ENCODE measurements at places on chromosomes 3 and 15.
A peak's percentile ranks its signal among the peaks of the same experiment; 100 is the strongest.

DNA sequence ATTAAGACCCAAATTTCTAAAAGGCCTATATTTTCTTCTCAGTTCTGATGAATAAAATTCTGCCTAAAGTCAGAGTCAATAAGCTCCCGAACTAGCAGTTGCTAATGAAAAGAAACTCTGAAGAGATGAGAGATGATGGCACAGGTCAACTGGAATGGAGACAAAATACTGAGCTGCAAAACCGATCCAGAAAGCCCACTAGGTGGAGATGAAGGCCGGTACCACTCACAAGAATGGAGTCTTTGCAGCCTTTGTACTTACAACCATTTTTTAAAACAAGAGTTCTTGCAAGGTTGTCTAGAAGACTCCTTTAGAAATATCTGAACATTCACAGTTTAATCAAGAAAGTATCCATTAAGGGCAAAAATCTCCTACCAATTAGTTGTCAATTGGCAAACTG is 119.9 kb upstream of the TJP1 start:
- DNase-seq = no peak

DNA sequence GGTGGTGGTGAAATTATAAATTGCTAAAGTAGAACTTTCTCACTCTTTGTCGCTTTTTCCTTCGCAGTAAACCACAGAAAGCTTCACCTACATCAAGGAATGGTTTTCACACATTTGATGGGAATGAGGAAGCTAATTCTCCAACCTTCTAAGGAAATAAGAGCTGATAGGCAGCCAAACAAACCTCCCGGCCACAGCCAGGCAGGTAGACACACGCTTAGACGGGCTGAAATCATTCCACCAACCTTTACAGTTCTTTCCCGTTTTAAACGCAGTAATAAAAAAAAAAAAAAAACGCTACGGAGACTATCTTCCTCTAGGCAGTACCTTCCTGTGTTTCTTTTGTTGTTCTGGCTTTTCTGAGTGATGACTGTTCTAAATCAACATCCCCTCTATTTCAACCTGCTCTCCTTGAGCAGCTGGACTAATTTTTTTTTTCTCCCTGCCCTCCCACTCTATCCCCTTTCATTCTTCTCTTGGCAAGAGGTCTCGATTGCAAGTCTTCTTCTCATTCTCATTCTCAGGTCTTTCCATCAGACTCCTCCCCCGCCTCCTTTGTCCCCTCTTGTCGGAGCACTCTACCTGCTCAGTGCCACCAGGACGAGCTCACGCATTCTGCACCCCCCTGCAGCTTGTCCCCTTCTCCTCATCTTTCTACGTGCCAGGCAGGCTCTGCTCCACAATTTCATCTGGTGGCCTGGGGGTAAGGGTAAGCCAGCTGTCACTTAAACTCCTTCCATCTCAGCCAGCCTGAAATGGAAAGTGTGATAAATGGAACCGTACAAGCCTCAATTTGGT is 391.1 kb upstream of the MDFIC2 start:
- DNase-seq = no peak

GRCh38 chr3:139481116-139481515 is 4.8 kb upstream of the RBP2 start:
- DNase-seq = no peak

- DNase-seq = no peak
Observed at GRCh38 chr3:67940210-67940952, 286.0 kb upstream of the SUCLG2 start.

DNA sequence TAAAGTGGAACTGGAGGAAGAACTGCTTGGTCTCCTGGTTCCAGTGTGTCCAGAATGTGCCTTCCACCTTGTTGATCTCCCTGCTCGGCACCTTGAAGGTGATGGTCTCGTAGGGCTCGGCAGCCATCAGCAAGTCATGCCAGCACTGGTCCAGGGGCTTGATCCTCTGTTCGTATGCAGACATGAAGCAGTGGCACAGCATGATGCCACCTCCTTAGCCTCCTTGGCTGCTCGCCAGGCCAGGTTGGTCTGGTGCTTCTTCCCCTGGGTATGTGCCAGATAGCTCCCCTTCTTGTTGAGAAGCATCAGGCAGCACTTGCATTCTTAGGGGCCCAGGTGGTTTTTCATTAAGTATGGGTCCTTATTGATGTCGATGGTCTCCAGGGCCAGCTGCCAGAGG is 17.8 kb upstream of the TXNRD3 start:
- no peak for DNase-seq

GRCh38 chr15:82621970-82622369 is 25.2 kb downstream of the CPEB1 start:
- no peak for DNase-seq

GRCh38 chr3:133505813-133506212 is 67.7 kb upstream of the CDV3 start:
- DNase-seq = no peak

DNA sequence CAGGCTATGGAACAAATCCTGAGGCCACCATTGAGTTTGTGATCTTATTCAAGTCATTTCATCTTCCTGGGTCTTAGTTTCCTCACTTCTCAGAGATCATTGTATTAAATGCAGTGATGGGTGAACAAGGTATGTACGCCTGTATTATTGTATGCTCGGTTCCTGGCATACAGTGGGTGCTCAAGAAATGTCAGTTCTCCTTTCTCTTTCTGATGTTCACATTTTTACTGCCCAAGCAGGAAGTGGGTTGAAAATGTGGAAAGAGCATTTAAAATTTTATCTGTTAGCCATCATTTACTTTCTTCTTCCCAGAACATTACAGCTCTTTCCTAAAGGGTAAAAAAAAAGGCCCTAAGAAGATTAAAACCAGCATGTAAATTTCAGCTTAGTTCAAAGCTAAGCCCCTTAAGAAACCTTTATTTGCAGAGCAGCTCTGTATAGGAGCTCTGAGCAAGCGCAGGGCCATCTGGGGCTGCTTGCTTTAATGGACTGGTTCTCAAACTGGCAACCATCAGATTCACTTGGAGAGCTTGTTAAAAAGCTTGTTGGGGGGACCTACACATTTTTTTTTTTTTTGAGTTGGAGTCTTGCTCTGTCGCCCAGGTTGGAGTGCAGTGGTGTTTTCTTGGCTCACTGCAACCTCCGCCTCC is 179.4 kb downstream of the CHST2 start:
- DNase-seq = no peak

DNA sequence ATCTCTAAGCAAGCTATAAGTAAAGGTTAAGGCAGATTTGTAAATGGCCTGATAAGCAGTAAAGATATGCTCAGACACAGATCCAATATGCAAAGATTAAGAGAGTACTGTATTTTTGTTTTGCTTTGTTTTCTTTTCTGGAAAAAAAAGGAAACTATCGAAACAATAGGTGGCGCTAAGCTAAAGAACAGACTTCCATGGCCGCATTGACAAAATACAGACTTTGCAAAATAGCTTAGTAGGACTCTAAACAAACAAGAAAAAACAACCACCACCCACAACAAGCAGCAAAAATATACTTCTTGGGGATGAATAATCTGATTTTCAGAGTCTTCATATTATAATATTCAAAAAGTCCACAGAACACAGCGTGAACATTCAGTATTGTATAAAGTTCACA is 758.4 kb upstream of the ROBO1 start:
- DNase-seq = no peak

DNA sequence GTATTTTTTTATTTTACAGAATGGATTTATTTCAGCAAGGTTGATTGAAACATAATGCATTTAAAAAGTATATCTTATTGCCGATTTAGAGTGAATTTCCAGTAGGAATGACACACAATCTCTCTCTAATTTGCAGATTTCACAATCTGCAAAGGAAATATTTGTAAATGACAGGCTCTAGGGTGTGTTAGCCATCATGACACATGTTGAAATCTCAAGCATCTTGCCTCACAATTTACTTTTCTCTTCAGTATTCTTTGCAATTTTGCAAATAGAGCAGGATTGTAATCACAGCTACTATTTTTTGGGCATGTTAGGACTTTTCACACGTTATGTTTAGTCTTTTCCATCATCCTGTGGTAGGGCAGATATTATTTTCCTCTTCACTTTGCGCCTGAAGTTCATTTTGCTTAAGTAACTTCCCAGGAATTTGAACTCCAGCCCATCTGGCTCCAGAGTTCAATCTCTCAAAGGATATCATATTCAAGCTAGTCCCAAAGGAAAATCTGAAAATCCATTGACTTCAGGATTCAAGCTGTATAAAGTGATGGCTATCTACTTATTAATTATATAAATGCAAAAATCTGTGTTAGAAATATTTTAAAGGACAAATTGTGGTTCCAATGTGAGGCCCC is 55.4 kb downstream of the ATP13A4 start:
- DNase-seq = no peak

- no peak for DNase-seq
Observed at GRCh38 chr3:52503788-52504424, 8.8 kb downstream of the STAB1 start.

DNA sequence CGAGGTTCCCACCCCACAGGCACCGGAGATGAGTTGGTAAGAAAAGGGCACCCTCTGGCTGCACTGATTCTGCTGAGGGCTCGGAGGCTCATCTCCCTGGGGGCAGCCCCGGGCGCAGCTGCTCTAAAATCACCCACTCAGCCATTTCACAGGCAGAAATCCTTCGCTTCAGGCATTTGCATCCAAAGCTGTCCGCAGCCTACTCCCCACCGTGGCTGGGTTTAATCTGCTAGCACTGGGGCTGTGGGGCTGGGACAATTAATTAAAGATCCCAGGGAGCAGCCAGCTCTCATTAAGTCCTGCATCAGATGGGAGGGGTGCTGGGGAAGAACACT is 104.3 kb upstream of the PRR20G start:
- no peak for DNase-seq

GRCh38 chr3:168613151-168613550 is 517.4 kb upstream of the GOLIM4 start:
- no peak for DNase-seq

DNA sequence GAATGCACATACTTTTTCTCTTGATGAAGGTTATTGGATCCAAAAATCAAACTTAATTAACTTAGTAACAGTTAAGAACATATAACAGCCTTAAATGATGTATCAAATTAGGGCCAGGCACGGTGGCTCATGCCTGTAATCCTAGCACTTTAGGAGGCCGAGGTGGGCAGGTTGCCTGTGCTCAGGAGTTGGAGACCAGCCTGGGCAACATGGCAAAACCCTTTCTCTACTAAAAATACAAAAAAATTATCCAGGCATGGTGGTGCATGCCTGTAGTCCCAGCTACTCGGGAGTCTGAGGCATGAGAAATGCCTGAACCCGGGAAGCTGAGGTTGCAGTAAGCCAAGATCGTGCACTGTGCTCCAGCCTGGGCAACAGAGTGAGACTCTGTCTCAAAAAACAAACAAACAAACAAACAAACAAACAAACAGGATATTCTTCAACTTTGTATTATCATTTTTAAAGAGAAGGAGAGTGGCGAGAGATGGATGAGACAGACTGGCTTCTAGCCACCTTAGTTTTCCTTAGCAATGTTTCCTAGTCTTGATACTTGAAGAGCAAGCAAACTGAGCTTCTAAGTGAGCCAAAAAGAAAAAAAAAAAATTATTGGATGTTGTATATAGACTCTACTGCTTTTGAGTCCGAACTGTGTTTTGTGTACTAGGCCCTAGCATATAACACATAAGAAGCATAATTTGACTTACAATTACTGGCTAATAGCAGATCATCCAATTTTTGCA is 13.8 kb downstream of the SPRED1 start:
- DNase-seq = no peak

DNA sequence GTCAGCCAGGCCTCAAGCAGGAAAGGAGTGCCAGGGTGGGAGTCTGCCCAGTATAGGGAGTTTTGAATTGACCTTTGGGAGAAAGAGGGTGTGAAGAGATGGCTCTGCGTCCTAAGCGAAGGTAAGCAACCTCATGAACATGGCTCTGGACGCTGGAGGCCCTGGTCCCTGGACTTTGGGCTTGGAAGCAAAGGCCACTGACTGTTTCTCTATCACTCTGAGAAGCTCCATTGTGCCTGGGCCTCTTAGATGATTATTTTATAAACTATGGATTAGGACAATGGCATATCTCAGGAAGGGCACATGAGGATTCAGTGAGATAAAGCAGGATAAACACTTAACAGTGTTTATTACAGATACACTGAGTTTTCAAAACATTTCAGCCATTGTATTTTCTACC is 59.0 kb downstream of the SUCLG2 start:
- no peak for DNase-seq

DNA sequence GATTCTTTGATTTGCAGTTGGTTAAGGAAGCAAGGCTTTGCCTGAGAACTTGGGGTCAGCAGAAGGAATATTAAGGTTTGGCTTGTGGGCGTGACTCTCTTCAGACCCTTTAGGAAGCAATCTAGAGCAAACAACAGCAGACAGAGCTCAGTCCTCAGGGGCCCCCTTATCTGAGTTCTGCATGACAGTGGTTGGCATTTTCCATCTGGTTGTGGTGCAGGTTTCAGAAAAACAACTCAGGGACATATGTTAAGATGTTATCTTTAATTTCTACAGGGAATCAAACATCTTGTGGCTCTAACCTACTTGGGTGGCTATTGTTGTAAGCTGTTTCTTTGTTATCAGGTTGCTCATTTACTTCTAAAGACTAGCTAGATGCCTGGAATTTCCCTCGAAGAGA is 141.4 kb downstream of the VPS8 start:
- no peak for DNase-seq

DNA sequence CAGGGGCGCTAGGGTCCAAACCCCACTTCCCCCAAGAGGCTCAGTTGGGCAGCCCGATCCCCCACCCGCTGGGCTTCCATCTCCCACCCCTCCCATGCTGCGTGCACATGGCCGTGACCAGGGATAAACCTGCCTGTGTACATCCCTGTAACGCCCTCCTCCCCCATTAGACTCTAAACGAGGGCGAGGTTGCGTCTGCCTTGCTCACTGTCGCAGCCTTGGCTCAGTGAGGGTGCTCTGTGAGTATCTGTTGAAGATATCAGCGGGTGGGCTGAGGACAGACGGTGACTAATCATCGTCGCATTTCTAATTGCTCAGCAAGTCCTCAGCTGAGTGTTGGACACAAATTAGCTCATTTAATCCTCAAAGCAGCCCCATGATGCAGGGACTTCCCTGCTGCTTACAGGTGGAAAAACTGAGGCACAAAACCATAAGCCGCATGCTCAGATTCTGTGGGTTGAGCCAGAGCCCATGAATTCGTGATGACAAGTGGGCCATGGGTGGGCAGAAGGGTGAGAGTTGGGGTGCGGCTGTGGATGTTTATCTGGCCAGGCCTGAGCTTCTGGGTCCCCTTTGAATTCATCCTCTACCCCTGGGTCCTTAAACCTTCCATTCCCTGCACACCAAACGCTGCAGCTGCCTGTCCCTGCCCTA is 26.0 kb downstream of the FBLN2 start:
- DNase-seq = peak; percentile 7

All from activated CD4-positive, alpha-beta T cell treated with anti-CD3 and anti-CD28 coated beads, Interleukin-2, Interleukin-4, amounts not matched to agents 100 ng/mL and 50 ng/mL, durations not matched to agents 16 hours and 8 hours (primary cell).